ENCODE measurements at places on chromosomes 7 and 10. TPM values are rescaled to one million over a fixed set of nuclear protein-coding genes. Genes with fewer than 3 reads are reported as not detected.

DNTT gene
- not detected for total RNA-seq

DNA sequence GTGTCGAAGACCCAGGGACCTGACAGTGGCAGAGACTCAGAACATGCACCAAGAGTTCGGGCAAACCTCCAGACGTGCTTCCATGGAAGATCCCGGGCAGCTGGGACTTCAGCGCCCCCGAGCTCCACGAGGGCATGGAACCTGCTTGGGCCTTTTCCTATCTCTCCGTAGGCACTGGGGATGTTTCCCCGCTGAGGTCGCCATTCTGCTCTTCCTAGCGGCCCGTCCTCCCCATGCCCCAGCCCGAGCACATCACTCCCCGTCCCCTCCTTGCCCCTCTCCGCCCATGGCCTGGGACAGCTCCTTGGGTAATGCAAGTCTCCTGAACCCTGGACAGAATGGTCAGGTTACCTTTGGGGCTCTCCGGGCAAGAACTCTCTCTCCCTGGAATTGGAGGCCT is 32.3 kb upstream of the SHH start:
- no peak for DNase-seq

GRCh38 chr10:17805921-17806577 is 3.1 kb upstream of the MRC1 start:
- no peak for DNase-seq

DNA sequence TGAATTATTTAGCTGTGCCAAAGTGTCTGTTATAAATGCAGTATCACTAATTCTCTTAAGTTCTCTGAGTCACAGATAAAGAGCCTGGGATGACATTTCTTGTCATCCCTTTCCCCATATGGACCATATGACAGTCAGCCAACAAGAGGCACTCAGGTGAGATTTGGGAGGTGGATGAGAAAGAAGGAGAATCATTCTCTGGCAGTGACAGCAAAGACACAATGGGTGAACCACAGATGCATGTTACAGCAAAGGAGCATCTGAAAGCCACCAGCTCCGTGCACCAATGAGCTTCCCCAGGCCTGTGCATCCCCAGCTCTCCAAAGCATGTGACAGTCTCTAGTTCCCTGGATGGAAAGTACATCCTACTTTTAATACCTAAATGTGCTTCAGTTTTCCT is 10.8 kb downstream of the GIMAP6 start:
- no peak for DNase-seq

NKX2-3 gene
- total RNA-seq: 4.4 TPM

LRMDA gene
- 17.1 TPM for total RNA-seq

GRCh38 chr10:17290226-17290625 is 62.2 kb downstream of the VIM start:
- DNase-seq: no peak

PLEKHA1 gene
- 54.8 TPM for total RNA-seq

TCAF2 gene
- 8.9 TPM for total RNA-seq

- DNase-seq: peak; percentile 63
Measured at GRCh38 chr10:29811751-29812427, 177.1 kb upstream of the SVIL start.

GRCh38 chr7:42174391-42174912 is 62.6 kb downstream of the GLI3 start:
- no peak for DNase-seq

DNA sequence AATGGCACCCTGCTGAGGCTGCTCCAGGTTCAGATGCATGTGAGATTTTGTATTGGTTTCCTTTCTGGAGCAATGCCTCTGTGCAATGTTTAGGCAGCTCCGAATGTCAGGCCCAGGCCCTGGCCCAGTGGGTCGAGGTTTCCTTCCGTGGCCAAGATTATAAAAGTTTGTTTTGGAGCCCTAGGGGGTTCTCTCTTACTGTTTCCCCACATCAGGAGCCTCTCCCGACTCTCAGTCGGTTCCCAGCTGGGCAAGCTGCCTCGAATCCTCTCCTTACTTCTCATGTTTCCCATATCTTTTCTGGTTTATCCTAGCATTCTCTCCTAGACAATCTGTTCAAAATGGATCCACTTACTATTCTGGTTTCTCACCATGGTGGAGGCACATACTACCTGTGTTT is 11.0 kb downstream of the TMEM140 start:
- no peak for DNase-seq

VSIR gene
- 83.9 TPM for total RNA-seq

DNA sequence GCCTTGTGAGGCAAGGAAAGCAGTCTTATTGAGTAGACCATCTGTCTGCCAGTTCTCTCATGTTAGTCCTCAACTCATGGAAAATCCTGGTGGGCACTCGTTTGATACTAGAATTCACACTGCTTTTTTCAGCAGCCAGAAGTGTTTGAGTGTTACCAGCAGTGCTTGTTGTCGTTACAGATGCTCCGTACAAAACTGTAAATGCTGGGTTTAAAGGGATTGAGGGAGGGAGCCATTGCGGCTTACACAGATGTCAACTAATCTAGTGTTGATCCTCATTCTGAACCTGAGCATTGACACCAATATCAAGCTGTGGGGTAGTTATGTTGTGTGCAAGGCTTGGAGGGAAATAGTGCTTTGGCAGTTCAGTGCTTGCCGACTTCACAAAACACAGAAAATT is 348.6 kb downstream of the AUTS2 start:
- no peak for DNase-seq

DNA sequence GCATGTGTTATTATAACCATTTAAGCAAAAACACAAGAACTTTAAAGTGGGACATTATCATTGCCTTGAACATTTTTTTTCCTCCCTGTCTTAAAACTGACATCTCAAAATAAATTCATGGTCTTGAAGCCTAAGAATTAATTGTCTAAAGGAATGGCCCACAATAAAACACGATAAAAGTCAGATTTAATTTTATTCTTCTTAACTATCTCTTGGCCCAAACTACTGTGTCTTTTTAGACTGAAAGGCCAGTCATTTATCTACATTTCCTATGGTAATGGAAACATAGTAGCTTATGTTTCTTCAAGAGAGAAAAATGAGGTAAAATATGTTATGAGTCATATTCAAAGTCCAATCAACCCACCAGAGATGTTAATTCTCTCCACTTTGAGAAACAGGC is 24.4 kb upstream of the ETV1 start:
- no peak for DNase-seq

DNA sequence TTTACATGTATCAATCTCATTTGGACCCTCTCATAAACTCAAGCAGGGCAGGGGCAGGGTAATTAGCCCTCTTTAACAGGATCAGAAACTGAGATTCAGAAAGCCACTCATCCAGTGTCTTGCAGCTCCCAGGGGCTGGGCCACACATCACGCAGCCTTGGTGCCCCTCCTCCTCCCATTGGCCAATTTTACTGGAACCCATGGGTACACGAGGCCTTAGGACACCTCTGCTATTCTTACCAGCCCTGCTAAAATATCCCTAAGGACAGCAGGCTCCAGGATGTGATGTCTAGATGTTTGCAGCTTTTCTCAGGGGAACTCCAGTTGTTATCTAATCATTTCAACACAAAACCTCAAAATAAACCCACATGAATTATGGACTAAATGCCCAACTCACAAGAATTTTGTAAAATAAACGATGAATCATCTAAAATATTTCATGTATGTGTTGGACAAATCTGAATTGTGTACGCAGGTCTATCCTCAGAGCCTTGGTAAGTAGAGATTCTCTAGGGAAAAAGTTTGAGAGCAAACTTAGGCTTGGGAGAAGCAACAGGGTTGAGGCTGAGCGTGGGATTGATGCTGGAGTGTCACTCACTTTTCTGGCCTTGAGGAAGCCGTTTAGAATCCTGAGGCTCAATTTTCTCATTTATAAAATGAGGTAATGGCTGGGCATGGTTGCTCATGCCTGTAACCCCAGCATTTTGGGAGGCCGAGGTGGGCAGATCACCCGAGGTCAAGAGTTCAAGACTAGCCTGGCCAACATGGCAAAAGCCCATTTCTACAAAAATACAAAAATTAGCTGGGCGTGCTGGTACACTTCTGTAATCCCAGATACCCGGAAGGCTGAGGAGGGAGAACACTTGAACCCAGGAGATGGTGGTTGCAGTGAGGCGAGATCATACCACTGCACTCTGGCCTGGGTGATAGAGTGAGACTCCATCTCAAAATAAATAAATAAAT is 69.7 kb upstream of the TNS3 start:
- DNase-seq: no peak

- DNase-seq: no peak
Measured at GRCh38 chr10:54194806-54195205, 606.2 kb downstream of the PCDH15 start.

ADGRA1 gene
- not detected for total RNA-seq

DNA sequence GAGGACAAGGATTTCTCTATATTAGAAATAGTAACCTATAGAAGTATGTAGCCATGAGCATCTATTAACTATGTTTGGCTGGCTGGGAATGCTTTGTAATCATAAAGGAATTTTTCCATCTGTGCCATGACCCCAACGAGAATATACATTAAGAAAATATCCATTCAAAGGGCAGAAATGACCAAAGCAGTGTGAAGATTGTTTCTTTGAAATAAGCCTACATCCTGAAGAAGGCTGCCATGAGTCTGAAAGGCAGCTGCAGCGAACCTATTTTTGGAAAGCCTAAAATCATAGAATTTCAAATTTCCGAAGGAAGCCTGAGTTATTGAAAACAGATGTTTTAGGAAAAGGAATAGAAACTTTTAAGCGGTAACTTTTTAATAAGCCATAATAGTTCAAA is 244.2 kb upstream of the FOXK1 start:
- no peak for DNase-seq

DNA sequence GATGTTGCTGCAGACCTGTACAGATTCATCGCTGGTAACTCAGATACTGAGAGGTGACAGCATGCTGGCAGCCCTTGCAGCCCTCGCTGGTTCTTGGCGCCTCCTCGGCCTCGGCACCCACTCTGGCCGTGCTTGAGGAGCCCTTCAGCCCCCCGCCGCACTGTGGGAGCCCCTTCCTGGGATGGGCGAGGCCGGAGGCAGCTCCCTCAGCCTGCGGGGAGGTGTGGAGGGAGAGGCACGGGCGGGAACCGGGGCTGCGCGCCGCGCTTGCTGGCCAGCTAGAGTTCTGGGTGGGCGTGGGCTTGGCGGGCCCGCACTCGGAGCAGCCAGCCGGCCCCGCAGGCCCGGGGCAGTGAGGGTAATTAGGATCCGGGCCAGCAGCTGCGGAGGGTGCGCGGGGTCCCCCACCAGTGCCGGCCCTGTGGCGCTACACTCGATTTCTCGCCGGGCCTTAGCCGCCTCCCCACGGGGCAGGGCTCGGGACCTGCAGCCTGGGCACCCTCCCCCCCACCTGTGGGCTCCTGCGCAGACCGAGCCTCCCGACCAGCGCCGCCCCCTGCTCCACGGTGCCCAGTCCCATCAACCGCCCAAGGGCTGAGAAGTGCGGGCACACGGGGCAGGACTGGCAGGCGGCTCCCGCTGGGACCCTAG is 12.2 kb upstream of the GTPBP10 start:
- DNase-seq: no peak

VSTM4 gene
- total RNA-seq: 13.1 TPM

SFXN2 gene
- 6.4 TPM for total RNA-seq

DNA sequence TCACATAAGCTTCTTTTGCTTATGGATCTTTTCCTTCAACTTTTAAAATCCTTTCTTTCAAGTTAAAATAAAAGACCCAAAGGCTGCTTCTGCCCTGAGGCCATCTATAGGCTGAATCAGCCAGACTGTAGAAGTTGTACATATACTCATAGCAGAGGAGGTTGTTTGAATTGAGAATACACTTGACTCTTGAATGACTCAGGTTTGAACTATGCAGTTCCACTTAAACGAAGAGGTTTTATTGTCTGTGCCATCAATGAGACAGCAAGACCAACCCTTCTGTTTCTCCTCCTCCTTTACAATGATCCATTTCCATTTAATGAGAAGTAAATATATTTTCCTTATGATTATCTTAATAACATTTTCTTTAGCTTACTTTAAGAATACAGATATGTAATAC is 5.8 kb downstream of the ZNF365 start:
- no peak for DNase-seq

DNA sequence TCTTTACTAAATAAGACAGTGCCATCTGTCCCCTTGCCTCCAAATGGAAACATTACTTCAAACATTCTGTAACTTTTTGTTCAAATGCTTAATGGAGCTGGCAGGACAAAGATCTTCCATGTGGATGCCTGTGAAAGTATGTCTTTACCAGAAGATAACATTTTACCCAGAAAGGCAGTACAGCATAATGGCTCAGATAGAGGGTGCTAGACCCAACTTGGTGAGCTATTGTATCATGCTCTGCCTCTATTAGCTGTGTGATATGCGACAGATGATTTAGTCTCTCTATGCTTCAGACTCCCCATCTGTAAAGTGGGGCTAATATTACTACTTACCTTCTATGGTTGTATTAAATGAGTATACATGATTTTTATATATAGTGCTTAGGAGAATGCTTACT is 8.8 kb upstream of the SMKR1 start:
- DNase-seq: no peak

- DNase-seq: no peak
Measured at GRCh38 chr7:47345857-47346298, 236.0 kb downstream of the TNS3 start.

DNA sequence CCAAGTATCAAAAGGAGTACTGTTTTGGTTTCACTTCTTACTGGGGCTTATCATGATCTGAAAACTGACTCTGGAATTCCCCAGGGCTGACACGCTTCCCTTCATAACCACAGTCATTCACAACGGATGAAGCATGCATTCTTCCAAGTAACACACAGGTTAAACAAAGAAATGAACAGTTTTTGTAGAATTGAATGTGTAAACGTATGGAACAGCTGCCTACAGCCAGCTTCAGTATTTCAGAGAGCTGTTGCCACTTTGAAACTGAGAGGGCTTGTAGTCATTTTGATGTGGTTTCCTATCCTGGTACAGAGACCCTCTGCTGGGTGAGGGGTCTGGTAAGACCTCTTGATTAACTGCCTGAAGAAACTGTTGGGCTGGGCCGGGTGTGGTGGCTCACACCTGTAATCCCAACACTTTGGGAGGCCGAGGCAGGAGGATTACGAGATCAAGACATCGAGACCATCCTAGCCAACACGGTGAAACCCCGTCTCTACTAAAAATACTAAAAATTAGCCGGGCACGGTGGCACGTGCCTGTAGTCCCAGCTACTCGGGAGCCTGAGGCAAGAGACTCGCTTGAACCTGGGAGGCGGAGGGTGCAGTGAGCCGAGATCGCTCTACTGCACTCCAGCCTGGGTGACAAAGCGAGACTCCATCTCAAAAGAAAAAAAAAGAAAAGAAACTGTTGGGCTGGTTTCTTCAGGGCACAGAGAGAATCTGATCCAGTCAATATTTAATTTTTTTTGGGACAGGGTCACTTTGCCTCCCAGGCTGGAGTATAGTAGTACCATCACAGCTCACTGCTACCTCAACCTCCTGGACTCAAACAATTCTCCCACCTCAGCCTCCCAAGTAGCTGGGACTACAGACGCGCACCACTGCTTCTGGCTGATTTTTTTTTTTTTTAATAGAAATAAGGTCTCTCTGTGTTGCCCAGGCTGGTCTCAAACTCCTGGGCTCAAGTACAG is 4.7 kb downstream of the NFE2L3 start:
- DNase-seq: no peak

ADCYAP1R1 gene
- total RNA-seq: 7.2 TPM

DNA sequence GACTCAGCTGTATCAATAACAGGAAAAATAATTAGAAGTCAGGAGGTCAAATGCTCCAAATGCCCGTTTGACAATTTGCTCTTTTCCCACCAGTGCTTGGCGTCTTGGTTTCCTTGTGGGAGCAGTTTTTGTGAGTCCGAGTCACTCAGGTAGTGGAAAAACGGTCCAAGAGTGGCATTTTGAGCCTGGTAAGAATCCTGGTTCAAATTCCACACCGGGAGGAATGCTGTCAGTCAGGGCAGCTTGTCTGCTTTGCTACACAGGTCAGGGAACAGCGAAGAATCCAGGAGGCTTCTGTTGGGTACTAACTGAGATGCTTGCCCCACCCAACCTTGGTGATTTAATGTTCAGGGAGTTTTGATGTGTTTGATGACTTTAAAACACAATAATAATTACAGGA is 209.5 kb downstream of the HERPUD2 start:
- DNase-seq: no peak

ZNF800 gene
- total RNA-seq: 33.9 TPM

Data from mucosa of gallbladder (tissue), 1 donor.